ENCODE measurements at places on chromosomes 12 and 14.

DNA sequence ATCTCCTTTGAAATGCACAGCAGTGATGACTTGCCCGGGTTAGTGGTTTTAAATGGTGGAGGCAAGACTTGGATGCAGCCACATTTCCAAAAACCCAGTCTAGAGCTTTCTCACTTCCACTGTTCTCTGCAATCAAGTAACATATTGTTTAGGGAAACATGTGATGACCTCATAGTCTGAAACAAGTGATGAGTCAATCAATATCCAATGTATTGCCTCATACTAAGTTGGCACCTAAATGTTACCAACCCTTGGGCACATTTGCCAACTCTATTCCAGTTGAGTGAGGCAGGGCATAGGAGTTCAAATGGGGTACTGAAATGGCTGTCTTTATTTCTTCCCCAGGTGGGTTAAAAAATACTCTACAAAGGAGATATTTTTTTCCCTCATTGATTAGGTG, 1105.4 kb downstream of the VRK1 start:
- H3K36me3 ChIP-seq, result no peaks in the 10 kb centered on the region
- H3K27me3 ChIP-seq, result no peaks in the 10 kb centered on the region
- H3K4me1 ChIP-seq, result no peaks in the 10 kb centered on the region
- no peak overlapping the region for H3K27ac ChIP-seq
- no peak for DNase-seq

DNA sequence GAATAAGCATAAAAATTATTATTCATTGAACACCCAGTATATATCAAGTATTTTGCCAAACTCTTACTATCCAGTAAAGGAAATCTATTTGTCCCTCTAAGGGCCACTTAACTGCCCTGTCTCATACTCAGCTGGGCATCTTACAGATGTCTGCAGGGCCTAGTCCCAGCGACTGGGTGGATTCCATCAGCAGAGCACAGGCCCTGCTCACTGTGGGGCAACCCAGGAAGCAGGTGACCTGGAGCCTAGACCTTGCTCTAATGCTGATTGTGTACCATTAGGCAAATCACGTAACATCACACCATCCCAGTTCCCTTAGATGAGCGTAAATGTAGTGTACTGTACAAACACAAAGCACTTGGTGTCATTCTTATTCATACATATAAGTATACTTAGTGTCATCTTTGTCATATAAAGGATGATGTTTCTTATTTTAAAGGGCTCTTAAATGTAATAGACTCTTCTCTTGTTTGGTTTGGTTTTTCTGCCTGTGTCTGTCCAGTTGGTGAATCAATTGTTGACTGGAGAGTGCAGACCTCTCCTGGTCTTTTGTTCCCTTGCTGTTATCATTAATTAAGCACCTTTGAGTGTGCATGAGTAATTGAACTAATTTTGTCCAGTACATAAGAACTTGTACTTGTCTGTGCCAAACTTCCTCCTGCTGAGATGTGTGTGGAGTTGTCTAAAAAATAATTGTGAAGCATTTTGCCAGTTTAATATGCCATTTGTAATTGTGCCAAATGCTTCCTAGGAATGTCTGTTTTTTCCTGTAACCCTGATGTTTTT, 49.3 kb downstream of the RAB35 start:
- H3K4me1 ChIP-seq, result peaks cover 18% of the 10 kb centered on the region
- peaks cover 9% of the 10 kb centered on the region for H3K36me3 ChIP-seq
- no peaks in the 10 kb centered on the region for H3K27me3 ChIP-seq
- H3K4me3 ChIP-seq, result no peak overlapping the region

GRCh38 chr14:33449703-33450395, 501.0 kb downstream of the EGLN3 start:
- peaks cover 3% of the 10 kb centered on the region for H3K4me1 ChIP-seq
- H3K36me3 ChIP-seq, result no peaks in the 10 kb centered on the region
- no peak overlapping the region for H3K4me3 ChIP-seq
- no peak for DNase-seq
- no peaks in the 10 kb centered on the region for H3K27me3 ChIP-seq

DNA sequence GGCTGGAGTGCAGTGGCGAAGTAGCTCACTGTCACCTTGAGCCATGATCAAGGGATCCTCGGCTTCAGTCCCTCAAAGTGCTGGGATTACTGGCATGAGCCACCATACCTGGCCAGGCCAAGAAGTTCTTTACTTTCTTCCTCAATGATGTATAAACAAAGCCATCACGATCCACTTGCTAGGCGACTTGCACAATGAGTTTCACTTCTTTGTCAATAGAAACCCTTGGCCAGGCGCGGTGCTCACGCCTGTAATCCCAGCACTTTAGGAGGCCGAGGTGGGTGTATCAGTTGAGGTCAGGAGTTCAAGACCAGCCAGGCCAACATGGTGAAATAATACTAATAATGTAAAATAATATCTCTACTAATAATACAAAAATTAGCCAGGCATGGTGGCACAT, 14.4 kb upstream of the SPSB2 start:
- no peak overlapping the region for H3K27ac ChIP-seq
- H3K4me3 ChIP-seq, result no peak overlapping the region
- no peaks in the 10 kb centered on the region for H3K27me3 ChIP-seq
- no peak for DNase-seq
- peaks cover 10% of the 10 kb centered on the region for H3K4me1 ChIP-seq
- H3K36me3 ChIP-seq, result peaks cover 13% of the 10 kb centered on the region

DNA sequence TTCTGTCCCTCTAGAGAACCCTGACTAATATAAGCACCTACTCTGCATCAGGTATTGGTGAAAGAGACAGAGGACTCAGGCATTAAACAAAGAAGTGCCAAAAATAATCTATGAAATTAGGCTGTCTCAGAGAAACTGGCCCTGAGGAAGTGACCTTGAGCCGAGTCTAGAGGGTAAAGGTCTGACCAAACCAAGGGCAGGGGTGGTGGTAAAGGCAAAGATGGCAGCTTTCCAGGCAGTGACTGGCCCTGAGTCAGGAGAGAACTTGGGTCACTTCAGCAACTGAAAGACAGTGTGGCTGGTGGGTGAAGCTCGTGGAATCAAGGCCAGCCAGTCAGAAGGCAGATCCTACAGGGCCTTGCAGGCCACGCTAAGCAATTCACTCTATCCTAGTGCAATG, 30.6 kb downstream of the CDKL1 start:
- DNase-seq, result no peak
- no peak overlapping the region for H3K4me3 ChIP-seq
- no peak overlapping the region for H3K27ac ChIP-seq

DNA sequence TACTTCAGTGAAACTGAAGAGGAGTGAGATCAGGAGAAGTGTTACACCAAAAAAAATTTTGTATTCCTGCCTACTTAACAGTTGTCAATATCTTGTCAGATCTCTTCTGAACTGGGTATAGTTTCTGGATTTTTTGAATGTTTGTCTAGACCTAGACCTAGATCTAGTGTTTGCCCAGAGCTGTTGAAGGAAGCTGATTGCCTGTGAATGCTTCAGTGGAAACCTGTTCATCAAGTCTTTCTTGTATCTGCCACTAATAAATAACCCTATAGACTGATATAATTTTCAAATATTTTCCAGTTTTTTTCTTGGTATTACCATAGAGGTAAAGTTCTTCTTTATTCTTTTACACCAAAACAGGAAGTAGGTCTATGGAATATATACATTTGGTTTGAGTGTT, 781.5 kb upstream of the FBXO33 start:
- no peaks in the 10 kb centered on the region for H3K4me1 ChIP-seq
- H3K27me3 ChIP-seq, result no peaks in the 10 kb centered on the region
- no peak for DNase-seq
- H3K27ac ChIP-seq, result no peak overlapping the region

- no peaks in the 10 kb centered on the region for H3K4me1 ChIP-seq
- H3K36me3 ChIP-seq, result no peaks in the 10 kb centered on the region
- no peak overlapping the region for H3K4me3 ChIP-seq
Measured at GRCh38 chr14:105980224-105980623, 453.8 kb downstream of the TMEM121 start.

- no peak for DNase-seq
- H3K4me3 ChIP-seq, result no peak overlapping the region
- H3K36me3 ChIP-seq, result no peaks in the 10 kb centered on the region
- peaks cover 16% of the 10 kb centered on the region for H3K4me1 ChIP-seq
- H3K27me3 ChIP-seq, result no peaks in the 10 kb centered on the region
Measured at GRCh38 chr12:3113671-3114325, 36.6 kb downstream of the TSPAN9 start.

DNA sequence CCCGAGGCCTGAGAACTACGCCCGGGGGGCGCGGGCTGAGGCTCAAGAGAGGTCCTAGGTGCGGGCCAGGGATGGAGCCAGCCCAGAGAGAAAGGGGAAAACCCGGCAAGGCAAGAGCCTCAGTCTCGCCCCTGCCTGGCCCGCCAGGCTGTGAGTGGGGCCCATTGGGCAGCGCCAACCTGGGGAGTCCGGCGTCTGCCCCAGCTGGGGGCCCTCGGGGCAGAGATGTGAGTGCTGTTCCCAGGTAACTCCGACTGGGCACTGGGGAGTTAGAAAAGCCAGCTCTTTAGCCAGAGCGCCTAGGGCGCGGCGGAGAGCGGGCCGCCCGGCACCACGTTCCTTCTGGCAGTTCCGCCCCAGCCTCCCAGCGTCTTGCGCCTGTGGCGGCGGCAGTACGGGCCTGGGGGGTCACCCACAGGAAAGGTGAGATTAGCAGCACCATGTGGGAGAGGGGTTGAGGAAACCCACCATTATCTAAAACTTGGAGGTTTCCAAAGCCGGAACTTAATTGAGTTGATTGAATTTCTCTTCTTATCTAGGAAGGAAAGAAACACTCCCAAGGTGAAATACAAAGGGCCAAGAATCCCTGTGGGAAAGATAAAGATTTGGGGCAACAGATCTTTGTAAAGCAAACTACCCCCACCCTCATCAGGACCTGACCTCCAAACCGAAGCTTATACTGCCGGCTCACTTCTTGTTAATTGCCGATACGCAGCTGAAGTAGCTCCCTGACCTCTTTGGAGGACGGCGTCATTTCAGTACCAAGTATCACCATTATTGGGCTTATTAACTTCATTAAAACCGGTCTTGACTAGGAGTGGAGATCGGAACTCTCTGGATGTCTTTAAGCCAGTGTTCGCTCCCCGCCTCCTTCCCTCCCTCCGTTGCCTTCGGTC, 11.6 kb downstream of the OTX2 start:
- H3K4me1 ChIP-seq, result peaks cover 29% of the 10 kb centered on the region
- no peaks in the 10 kb centered on the region for H3K36me3 ChIP-seq
- H3K27ac ChIP-seq, result no peak overlapping the region

DNA sequence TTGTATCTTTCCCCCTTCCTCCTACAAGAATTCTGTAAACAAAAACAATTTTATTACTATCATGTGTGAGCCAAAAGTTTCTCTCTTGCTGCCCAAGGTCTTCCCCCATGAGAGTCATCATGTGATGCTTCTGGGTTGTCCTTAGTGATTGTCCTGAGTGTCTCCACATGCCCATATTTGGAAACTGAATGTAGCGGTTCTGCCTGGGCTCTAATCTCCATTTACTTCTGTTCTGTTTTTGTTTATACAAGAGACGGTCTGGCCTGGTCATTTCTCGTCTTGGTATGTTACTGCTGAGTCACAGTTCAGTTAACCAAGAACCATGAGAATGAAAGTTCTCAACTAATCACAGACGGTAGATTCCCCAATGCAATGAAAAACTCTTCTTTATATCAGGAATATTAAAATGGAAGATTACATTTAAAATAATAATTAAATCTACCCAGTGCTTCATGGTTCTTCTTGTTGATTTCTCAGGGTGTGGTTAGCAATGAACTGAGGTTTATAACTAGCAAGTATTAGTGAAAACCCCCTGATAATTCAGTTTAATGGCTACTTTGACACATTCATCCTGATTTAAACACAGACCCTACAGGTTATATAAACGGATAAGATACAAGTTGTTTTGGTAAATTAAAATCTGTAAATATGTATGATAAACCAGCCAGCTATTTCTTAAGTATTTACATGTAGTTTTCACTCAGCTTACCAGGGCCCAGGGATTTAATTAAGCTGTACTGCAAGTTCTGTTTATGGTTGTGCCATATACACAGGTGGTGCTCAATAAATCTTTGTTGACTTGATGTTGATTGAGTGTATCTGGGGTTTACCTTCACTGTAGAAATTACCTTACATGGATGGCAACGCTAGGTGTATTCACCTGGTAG, 81.1 kb downstream of the PELI2 start:
- H3K27ac ChIP-seq, result no peak overlapping the region
- H3K36me3 ChIP-seq, result no peaks in the 10 kb centered on the region
- no peak for DNase-seq
- H3K4me1 ChIP-seq, result peaks cover 7% of the 10 kb centered on the region

DNA sequence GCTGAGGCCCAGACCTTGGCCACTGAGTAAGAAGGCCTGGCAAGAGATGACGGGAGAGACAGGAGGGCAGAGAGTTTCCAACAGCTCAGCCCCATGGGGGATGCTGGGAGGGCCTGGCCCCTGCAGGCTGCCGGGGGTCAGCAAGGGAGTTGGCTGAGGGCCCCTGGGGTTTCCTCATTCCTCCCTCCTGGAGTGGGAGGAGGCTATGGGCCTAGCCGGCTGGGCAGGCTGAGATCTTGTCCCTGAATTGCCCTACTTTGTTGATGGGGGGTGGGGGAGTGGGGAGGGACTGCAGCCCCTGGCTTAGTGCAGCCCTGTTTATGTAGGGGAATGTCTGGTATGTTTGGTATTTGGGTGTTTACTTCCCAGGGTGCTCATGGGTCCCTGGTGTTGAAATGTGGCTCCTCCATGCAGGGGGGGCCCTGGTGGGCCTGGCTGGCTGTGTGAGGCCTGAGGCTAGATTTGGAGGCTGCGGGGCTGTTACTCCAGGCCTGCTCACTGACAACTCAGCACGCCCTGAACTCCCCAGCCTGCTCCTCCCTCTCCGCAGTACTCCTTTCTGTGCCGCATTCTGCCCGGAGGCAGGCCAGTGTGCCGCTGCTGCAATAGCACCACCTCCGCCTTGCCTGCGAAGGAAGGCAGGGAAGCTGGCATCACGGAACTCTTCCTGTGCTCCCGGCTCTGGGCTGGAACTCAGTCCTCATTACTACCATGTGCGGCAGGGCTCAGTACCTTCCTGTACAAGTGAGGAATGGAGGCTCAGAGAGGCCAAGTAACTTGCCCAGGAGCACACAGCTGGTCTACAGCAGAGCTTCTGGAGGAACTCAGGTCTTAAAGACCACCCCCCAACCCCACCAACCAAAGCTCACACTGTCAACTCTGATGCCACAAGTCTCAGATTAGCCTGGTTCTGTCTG, 25.3 kb downstream of the JDP2 start:
- H3K27ac ChIP-seq, result peak overlapping the region; percentile 80
- DNase-seq, result no peak
- no peaks in the 10 kb centered on the region for H3K27me3 ChIP-seq
- peaks cover 20% of the 10 kb centered on the region for H3K36me3 ChIP-seq
- H3K4me1 ChIP-seq, result peaks cover 80% of the 10 kb centered on the region

DNA sequence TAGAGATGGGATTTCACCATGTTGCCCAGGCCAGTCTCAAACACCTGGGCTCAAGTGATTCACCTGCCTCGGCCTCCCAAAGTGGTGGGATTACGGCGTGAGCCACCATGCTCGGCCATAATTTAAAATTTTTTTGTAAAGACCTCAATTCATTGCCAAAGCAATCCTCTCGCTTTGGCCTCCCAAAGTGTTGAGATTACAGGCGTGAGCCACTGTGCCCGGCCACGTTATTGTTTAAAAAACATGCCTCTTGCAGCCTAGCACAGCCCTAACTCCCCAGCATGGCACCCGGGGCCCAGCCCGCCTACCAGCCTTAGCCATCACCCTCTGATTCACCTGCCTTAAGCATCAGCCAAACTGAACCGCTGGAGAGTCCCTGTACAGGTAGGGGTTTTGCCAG, 13.1 kb upstream of the RPS6KL1 start:
- H3K27me3 ChIP-seq, result peaks cover 2% of the 10 kb centered on the region
- no peak overlapping the region for H3K4me3 ChIP-seq
- no peak overlapping the region for H3K27ac ChIP-seq
- H3K4me1 ChIP-seq, result peaks cover 16% of the 10 kb centered on the region
- no peak for DNase-seq
- H3K36me3 ChIP-seq, result no peaks in the 10 kb centered on the region

GRCh38 chr12:10904686-10905085, 4.7 kb downstream of the TAS2R13 start:
- H3K4me1 ChIP-seq, result no peaks in the 10 kb centered on the region
- H3K27me3 ChIP-seq, result no peaks in the 10 kb centered on the region
- no peak for DNase-seq
- H3K27ac ChIP-seq, result no peak overlapping the region
- H3K4me3 ChIP-seq, result no peak overlapping the region
- H3K36me3 ChIP-seq, result no peaks in the 10 kb centered on the region
